ENCODE measurements at places on chromosomes 12 and 14. TPM values are rescaled to one million over a fixed set of nuclear protein-coding genes. Genes with fewer than 3 reads are reported as not detected.

The SMCO3 gene
- total RNA-seq: 0.08 TPM

The CRACR2A gene
- 0.10 TPM for total RNA-seq

The DHRS2 gene
- 0.36 TPM for total RNA-seq

GRCh38 chr12:127893895-127894609, 372.9 kb upstream of the TMEM132C start:
- no peaks in the 10 kb centered on the region for H3K27me3 ChIP-seq
- no peak for DNase-seq
- H3K4me3 ChIP-seq: no peak overlapping the region
- H3K4me1 ChIP-seq: no peaks in the 10 kb centered on the region

DNA sequence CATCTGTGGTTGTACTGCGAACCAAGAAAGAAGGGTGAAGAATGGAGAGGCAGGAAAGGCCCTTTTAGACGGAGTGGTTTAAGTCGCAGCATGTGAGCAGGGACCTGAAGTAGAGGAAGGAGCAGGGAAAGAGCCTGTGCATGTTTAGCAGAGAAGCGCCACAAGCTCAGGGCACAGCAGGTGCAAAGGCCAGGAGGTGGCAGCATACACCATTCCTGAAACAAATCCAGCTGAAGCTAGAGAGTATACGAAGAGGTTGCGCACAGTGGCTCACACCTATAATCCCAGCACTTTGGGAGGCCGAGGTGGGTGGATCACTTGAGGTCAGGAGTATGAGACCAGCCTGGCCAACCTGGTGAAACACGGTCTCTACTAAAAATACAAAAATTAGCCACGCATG, 49.9 kb downstream of the HELB start:
- H3K27me3 ChIP-seq: peaks cover 6% of the 10 kb centered on the region
- H3K36me3 ChIP-seq: no peaks in the 10 kb centered on the region
- no peaks in the 10 kb centered on the region for H3K4me1 ChIP-seq
- no peak overlapping the region for H3K4me3 ChIP-seq
- H3K27ac ChIP-seq: no peak overlapping the region
- DNase-seq: peak; percentile 15

DNA sequence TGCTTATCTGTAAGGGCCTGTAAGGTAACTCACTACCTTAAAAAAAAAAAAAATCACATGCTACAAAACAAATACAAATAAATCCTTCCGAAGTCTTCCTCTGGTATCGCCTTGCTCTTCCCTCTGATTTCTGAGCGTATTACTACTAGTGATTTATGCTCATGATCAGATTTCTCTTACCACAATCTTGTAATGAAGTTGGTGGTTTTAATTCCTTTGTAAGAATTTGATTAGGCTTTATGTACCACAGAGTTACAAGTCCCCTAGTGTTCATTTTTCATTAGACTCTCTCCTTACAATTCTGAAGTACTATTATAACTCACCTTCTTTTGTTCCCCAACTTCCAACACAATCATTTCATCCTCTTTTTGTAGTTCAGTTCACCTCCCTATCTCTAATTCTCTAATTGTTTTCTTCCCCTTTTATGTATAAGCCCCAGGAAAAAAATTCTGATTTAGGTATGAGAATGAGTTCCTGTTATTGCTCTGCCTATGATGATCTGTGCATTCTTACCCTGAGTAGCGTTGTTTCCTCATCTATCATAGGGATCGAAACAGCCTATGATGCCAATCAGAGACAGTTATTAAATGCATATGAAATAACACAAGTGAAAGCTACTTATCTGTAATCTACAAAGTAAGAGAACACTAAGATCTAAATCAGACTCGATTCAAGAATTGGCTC, 81.5 kb downstream of the EPS8 start:
- no peaks in the 10 kb centered on the region for H3K27me3 ChIP-seq
- no peak overlapping the region for H3K27ac ChIP-seq
- H3K4me1 ChIP-seq: peaks cover 33% of the 10 kb centered on the region

DNA sequence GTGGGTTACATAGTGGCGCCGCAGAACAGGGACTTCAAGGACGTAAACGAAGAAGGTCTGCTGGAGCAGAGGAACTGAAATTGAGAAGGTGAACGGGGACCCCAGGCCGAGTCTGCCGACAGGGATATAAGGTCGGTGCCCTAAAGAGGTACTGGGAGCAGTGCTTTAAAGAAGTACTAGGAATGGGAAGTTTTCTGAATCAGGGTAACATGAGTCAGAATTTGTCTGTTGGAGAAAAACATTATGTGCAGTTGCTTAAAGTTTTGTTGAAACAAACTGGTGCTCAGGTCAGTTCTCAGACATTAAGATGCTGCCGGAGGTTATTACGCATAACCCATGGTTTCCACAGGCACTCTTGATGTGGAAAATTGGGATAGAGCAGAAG, 14.8 kb upstream of the SLC10A1 start:
- H3K4me1 ChIP-seq: no peaks in the 10 kb centered on the region
- peaks cover 11% of the 10 kb centered on the region for H3K27me3 ChIP-seq
- H3K36me3 ChIP-seq: no peaks in the 10 kb centered on the region
- no peak for DNase-seq
- H3K27ac ChIP-seq: no peak overlapping the region

DNA sequence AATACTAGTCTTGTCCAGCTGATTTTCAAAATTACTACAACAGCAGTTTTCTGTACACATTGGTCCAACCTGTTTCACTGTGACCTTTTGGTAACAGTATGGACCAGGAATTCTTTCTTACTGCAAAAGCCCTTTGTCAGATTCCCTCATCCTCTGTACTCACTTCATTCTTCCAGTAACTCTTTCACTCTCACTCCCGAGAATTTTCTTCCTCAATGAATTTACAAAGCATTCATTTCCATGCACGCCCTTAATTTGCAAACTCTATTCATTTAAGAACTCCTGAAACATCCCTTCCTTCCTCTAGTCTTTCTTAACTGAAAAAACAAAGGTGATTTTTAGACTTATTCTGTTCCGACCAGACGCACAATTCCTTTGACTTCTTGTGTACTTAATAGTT, 238.2 kb downstream of the NELL2 start:
- no peaks in the 10 kb centered on the region for H3K27me3 ChIP-seq
- H3K4me3 ChIP-seq: no peak overlapping the region
- DNase-seq: no peak
- no peaks in the 10 kb centered on the region for H3K36me3 ChIP-seq
- no peak overlapping the region for H3K27ac ChIP-seq

All from HFFc6 (cell line).